ENCODE measurements at places on chromosomes 12 and 14.

GRCh38 chr14:67377916-67378315 lies 17.8 kb downstream of the EIF2S1 start:
- no peak for DNase-seq

DNA sequence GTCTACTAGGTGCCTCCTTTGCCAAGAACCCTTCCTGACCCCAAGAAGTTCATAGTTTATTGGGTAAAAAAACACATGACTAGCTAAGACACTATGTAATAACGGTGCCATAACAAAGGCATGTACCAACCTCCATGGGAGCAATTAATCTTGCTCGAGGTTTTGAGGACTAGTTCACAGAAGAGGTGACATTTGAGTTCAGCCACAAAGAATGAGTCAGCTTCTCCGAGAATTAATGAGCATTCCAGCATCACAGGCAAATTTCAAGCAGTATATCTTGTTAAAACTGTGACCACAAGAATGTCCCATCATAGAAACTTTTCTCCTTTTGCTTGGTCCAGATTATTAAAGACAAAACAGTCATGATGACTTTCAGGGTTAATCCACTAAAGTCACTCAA lies 113.0 kb upstream of the RAP1B start:
- peak; percentile 100 for DNase-seq

- no peak for DNase-seq
These were observed 210.6 kb downstream of the SLC6A15 start for GRCh38 chr12:84702001-84702400.

- no peak for DNase-seq
These were observed 489.1 kb upstream of the SYT1 start for GRCh38 chr12:78375461-78375860.

DNA sequence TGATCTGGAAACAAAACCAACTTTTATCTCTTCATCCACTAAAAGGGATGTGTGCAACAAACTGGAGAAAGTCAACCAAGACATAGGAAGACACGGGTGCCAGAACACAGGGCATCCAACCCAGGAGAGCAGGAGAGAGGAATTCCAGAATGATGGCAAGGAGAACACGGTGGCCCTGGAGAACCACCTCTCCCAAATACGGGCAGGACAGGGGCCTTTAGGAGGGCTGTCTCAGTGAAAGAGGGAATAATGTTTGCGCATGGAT lies 93.4 kb upstream of the EGLN3 start:
- no peak for DNase-seq

DNA sequence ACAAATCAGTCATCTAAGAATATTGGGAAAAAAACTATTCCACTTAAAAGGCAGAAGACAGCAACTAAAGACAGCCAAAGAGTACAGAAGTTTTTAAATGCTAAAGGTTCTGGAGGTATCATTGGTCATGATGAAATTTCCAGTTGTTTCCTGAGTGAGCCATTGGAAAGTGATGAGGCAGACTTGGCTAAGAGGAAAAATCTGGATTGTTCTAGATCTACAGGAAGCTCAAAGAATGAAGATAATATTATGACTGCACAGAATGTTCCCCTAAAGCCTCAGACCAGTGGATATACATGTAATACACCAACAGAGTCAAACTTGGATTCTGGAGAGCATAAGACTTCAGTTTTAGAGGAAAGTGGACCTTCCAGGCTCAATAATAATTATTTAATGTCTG lies 22.8 kb downstream of the GALNT4 start:
- DNase-seq = no peak

DNA sequence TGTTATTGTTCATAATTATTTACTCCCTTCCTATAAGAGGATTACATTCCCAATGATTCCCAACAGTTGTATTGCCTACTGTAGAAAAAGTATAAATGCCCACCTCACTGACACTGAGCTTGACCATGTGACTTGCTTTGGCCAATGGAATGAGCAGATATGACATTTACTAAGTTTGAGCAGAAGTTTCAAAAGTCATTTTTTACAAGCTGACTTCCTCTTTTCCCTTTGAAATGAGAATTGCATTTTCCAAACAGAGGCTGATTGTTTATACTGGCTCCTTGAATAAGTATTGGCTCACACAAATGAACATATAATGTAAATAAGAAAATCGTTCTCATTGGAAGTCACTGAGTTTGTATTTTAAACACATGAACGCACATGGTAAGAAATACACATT lies 116.4 kb upstream of the LRFN5 start:
- DNase-seq = no peak

DNA sequence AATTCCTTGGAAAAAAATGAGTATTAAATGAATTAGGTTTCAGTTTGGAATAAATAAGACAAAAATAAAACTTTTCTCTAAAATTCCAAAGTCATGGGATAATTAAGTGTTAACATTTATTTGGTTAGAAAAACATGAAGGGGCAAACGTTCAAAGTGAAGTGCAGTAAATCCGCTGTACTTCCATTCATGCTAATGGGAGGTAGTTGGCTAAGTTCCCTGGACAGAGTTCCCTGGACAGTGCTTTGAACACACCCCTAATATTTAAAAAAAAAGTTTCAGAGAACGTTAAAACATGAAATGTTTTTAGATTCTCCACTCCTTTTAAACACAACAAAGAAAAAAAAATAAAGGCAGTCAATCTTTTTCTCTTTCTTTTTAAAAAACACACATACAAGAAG lies 16.3 kb downstream of the ALX1 start:
- no peak for DNase-seq

DNA sequence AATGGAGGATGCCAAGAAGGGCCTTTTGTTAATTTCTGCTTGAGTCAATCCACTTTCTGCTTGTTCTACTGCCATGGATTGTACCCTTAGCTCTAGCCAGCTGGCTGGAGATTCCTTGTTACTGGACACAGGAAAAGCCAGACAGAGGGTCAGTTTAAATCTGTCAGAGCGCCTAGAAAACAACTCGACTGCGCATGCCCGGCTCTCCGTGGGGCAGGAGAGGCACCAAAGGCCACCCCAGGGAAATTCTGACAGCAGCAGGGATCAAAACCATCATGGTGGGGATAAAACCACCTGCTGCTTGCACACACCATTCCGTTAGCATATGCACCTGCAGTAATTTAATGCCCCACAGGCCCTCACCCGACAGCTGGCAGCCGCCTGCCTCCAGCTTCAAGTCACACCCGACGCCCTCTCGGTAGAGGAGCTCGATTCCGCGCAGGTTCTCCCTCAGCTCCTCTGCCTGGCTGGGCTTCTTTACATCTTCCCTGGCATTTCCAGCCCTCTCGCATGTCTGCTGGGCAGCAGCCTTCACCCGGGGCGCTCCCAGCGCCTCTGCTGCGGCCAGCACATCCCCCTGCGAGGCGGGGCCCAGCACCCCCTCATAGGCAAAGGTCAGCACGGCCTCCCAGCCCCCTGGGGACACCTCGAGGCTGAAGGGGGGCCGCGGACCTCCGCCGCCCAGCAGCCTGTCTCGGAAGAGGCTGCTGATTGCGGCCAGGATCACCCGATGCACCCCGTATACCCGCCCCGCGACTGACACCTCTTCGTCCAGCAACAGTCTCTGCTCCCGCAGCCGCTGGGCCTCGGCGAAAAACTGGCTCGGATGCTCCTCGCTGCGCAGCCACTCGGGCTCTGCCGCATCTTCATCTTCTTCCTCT lies 1.0 kb downstream of the KLHL33 start:
- no peak for DNase-seq

DNA sequence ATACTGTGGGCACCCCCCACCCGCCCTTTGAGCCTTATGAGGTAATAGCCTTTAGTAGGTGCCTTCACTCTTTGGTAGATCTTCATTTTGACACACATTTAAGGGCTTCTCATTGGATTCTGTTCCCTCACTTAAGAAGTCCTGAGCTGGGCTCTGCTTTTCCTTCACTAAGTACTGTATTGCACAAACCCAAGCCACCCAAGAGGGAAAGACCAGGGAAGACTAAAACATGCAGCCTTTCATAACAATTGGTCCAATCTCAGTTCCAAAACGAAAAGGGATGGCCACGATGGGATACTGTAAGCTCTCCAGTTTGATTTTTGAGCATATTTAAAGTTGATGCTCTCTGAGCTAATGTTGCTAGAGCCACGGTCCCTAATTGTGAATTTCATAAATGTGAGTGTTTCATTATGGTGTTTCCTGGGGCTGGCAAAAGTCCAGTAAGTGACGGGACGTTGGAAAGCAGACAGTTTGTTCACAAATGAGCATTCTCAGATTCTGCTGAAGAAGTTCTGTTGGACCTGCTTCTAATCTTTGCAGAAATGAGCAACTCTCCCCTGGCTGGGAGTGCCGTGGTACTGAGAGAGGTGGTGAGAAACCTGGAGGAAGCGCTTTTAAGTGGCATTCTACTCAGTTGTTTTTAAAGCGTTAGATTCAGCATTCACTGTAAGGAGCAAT lies 9.4 kb downstream of the SSPN start:
- DNase-seq = no peak

- DNase-seq = no peak
These were observed 398.7 kb downstream of the SOX5 start for GRCh38 chr12:23550753-23551152.

Data from GM04503 (cell line).